ENCODE measurements at places on chromosomes 16 and 17.

DNA sequence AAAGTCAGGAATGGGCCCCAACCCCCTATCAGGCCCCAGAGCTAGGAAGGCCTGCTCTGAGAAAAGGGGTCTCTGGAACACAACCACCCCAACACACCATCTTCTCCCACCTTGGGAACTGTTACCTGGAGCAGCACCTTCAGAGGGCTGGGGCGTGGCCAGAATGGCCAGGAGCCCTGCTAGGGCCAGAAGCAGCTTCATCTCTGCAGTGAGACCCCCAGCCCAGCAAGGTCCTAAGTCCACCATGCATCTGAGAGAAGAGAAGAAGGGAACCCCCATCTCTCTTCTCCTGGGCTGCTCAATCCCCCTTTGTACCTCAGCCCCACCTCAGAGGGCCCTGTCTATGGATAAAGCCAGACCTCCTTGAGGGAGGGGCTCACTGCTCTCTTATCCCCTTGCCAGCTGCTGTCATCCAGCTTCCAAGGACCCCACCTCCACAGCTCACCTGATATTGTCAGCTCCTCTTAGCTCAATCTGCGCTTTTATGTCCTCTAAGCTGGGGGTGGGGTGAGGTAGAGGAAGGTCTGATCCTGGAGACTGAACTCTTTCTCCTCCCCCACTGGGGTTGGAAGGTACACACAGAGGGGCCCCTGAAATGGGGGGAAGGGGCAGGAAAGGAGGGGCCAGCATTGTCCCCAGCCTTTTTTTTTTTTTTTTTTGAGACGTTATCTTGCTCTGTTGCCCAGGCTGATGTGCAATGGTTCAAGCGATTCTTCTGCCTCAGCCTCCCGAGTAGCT lies at the start of gene MPO:
MPO (minus strand) TSS at position 456 of the 738 bp plus-strand sequence; CDS start at position 279, 177 bp downstream.
- DNase-seq = no peak

GRCh38 chr16:90046971-90047713 lies 27.9 kb upstream of the DBNDD1 start:
- DNase-seq = no peak

- DNase-seq = no peak
Observed at GRCh38 chr16:21937336-21937829, 15.8 kb upstream of the UQCRC2 start.

GRCh38 chr17:79154446-79154845 lies 79.8 kb downstream of the ENGASE start:
- no peak for DNase-seq

DNA sequence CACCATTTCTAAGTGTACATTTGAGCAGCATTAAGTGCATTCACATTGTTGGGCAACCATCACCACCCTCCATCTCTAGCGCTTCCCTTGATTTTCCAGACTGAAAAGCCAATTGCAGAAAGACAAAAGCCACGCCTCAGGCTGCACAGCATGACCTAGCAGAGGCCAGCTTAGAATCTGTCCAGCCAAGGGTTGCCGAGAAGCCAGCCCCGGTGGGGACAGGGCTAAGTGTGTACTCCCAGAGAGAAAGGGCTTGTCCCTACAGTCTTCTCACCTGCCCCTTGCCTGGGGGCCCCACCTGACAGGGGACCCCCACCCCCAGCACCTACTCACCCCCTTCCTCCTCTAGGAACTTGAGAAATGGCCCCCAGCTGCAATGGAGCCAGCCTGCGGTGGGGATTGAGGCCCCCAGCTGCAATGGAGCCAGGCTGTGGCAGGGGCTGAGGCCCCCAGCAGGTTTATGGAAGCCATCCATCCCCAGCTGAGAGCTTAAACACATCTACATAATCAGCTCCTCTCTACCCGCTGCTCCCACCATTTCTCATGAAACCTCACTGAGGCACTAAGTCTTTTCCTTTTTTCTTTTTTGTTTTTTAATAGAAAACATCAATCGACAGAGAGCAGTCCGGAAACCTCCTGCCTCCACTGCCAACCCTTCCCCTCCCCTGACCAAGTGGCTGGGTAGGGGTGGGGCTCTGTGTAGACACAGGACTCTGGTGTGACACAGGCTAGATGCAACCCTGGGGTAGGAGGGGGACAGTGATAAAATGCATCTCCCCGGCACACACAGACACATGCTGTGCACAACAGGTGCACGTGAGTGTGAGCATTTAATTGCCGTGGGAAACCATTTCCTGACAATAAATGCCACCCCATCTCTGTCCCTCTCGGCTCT lies 77.9 kb downstream of the CCT6B start:
- no peak for DNase-seq

DNA sequence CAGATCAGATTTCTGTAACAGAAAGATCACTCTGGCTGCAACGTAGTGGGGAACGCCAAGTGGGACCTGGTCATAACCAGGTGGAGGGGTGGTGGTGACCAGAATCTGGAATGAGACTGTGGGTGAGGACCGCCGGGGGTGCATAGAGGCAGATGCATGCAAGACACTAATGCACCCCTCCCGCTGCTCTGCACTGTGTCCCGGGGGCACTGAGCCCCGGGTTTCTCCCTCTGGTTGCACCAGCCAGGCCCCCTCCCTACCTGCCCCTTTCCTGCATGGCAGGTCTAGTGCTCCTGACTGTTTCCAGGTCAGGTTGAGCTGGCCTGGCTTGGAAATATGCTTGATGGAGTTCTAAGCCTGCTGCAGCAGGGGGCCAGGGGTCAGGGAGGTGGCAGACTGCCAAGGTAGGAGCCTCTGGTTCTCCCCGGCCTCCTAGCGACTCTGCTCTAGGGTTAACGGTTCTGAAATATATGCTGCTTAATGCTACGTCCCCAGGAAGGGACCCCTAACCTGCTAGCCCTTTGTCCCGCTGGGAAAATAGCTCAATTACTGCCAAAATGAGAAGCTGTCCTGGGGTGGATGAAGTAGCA lies 94.3 kb downstream of the SDK2 start:
- no peak for DNase-seq

GRCh38 chr16:88060524-88061219 lies 109.4 kb downstream of the BANP start:
- no peak for DNase-seq

DNA sequence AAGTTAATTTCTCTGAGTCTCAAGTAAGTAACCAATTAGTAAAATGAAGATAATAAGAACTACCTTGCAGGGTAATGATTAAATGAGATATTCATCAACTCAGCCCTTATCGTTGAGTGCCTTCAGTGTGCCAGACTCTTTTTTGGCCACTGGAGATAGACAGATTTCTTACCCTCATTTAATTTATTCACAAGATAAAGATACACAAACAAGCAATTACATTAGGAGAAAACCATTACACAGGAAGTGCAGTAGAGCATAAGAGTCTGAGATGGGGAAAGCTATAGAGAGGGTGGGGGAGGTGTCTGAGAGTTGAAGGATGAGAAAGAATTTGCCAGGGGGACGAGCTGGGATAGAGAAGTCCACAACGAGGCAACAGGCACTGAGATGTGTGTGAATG lies 72.5 kb upstream of the BCAR1 start:
- DNase-seq = no peak

GRCh38 chr16:87042551-87043230 lies 274.5 kb downstream of the C16orf95 start:
- DNase-seq = no peak

GRCh38 chr16:61946019-61946418 lies 90.2 kb downstream of the CDH8 start:
- DNase-seq = no peak

DNA sequence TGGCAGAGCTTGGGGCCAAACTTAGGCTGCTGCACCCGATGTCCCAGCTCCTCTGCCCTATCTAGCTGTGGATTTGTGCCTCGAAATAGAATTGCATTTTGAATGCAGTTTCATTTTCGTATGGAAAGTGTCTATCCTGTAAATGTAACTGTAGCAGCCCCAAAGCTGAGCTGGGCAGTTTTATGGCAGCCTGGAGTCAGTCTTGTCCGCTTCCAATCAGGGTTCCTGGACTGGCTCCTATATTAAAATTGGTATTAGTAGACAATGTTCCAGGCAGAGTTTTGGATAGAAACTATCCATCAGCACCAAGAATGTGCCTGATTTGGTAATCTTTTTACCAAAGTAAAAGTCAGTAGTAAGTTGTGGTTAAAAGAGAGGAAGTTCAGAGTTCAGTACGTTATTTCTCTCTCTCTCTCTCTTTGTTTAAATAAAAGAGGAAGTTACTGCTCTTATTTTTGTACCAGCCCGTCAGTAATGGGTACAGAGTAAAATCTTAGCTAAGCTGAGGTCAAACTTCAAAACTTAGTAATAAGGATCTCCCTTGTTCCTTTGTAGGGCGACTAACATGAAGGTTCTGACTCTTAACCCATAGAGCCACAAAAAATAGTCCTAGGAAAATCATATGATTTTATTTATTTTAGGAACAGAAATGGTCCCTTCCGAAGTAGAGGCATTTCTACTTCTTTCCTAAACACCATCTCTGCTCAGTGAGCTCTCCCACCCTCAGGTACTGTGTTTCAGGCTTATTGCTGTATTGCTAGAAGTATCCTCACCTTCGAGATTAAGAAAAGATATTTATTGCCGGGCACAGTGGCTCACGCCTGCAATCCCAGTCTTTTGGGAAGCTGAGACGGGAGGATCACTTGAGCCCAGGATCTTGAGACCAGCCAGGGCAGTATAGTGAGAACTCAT lies 28.0 kb downstream of the PRKCB start:
- no peak for DNase-seq

- no peak for DNase-seq
Observed at GRCh38 chr16:56912746-56913708, 18.9 kb upstream of the HERPUD1 start.

DNA sequence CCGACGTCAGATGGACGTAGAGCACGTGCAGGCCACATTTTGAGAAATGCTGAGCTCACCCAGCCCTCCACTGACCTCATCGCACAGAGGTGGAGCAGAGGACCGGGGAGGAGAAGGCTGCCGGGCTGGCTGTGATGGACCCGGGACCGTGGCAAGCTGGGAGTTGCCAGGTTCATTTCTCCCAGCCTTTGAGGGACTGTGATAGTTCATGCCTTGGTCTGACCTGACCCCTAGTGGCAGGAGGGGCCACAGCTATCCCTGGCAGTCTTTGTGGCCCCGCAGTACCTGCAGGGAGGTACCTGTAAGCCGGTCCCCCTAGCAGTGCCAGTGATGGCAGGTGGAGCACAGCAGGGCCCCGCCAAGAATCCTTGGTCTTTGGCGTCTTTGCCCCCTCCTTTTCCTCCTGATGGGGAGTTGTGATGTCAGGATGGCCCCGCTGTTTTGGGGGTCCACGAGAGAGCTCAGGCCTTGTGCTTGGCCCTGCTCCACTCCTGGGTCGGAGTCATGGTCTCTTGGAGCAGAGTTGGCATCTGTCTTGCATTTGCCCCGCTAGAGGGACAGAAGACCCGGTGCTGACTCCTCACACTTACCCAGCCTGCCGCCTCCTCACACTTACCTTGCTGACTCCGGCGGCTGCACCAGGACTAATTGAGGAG lies 50.4 kb downstream of the OR1D5 start:
- peak; percentile 45 for DNase-seq

- DNase-seq = no peak
Observed at GRCh38 chr17:60627124-60627523, 27.1 kb downstream of the PPM1D start.

DNA sequence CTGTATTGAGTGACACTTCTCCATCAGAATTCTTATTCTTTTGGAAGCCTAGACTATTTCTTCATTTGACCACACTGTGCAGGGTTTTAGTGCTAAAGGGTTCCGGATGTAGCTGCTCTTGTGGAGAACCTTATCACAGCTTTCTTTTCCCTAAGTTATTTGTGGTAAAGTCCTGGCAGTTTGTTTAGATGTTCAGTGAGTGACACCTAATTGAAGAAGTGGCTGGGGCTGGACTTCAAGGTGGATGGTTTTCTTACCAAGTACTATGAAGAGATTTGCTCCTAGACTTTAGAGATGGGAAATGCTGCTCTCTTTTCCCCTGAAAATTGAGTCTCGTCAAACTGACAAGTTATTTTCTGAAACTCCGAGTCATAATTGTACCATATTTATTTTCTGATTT lies 144.0 kb upstream of the TBX2 start:
- DNase-seq = no peak

- no peak for DNase-seq
Observed at GRCh38 chr17:29129731-29130130, 50.5 kb downstream of the MYO18A start.

DNA sequence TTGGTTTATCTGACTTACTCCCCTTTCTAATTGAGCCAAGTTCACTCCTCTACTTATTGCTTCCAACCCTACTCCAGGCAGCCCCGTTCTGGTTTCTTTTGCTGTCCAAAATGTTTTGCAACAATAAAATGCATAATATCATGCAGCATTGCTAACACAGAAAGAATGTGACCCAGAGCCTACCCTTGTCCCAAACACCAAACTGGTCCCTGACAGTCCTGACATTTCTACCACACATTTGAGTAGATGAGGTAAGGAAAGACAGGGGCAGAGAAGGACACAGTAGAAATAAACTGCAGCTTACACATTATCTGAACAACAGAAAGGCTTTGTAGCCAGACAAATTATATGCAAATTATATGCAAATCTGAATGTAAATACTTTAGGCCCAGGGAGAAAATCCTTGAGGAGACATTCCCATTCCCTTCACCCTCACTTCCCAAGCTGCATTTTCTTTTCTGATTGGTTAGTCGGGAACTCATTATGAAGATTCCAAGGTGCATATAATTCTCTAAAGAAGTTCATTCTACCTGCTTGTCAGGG lies 31.6 kb downstream of the SOX9 start:
- no peak for DNase-seq

- no peak for DNase-seq
Observed at GRCh38 chr16:27326738-27327585, 13.2 kb downstream of the IL4R start.
